Metanephros (tissue), 2 donors: ENCODE measurements at places on chromosomes 11 and 22. TPM values are rescaled to one million over a fixed set of nuclear protein-coding genes. Genes with fewer than 3 reads are reported as not detected.

The GDPD4 gene
- total RNA-seq, result not detected

The MS4A4A gene
- 7.9 TPM for total RNA-seq

The DEUP1 gene
- total RNA-seq, result 0.29 TPM

The TBX1 gene
- total RNA-seq, result 3.9 TPM

The SESN3 gene
- 77.1 TPM for total RNA-seq

The MMP8 gene
- 2.8 TPM for total RNA-seq

The GPR83 gene
- total RNA-seq, result 0.41 TPM

The ISX gene
- total RNA-seq, result 0.06 TPM

The OR52H1 gene
- 2.3 TPM for total RNA-seq

The SOX6 gene
- total RNA-seq, result 58.1 TPM

The FREY1 gene
- 0.64 TPM for total RNA-seq

The GLB1L2 gene
- 9.2 TPM for total RNA-seq

The SLC43A1 gene
- total RNA-seq, result 18.0 TPM

The ZNF280B gene
- 2.0 TPM for total RNA-seq

The TIMP3 gene
- 122 TPM for total RNA-seq

The MAJIN gene
- 0.70 TPM for total RNA-seq

The C11orf91 gene
- not detected for total RNA-seq

The CCDC87 gene
- total RNA-seq, result 0.23 TPM

The MMP12 gene
- total RNA-seq, result 1.6 TPM

The PPP1CA gene
- total RNA-seq, result 144 TPM

The SEPTIN5 gene
- total RNA-seq, result 39.4 TPM

The PHLDA2 gene
- 6.2 TPM for total RNA-seq

The HBE1 gene
- total RNA-seq, result 23.8 TPM

The GGA1 gene
- 52.0 TPM for total RNA-seq

The LRRC74B gene
- not detected for total RNA-seq

The TRIM48 gene
- not detected for total RNA-seq

The OR6T1 gene
- total RNA-seq, result not detected

The VPREB1 gene
- 1.2 TPM for total RNA-seq

The MRGPRX4 gene
- total RNA-seq, result not detected
